Activated naive CD8-positive, alpha-beta T cell treated with anti-CD3 and anti-CD28 coated beads, Interleukin-2, amount 10 ng/mL, durations not matched to agents 7 days and 5 days (primary cell): ENCODE measurements at places on chromosomes 1 and 21. TPM values are rescaled to one million over a fixed set of nuclear protein-coding genes. Genes with fewer than 3 reads are reported as not detected.

DNA sequence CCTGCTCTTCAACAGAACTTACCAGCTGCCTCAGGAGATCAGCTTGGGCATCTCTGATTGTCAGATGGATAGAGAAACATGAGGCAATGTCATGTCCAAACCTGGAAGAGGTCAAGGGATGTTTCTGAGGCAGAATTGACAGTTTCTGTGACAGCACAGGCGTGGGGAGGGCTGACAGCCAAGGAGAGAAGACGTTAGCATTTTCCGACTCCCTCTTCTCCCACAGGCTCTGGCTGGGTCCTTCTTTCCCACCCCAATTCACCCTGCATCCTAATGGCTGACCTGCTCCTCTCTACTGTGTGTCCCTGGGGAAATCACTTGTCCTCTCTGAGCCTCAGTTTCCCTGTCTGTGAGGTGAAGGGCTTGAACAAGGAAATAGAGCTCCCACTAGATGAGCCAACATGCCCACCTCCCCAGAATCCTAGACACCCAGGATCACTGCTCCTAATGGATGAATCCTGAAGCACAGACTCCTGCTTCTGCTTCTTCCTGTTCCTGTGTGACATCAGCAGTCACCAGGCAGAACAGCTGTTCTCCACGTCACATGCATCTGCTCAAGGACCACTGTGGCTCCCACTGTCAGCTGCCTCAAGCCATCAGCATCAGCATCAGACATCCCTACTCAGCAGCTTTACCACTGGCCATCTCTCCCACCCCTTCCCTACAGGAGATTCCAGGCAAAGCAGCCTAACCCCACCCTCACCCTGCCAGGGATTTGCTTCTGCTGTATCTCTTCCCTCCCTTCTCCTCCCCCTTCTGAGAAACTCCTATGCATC lies 408.0 kb downstream of the MATN1 start:
- no peak for DNase-seq
- H3K36me3 ChIP-seq, result no peaks in the 10 kb centered on the region
- H3K4me1 ChIP-seq, result no peaks in the 10 kb centered on the region
- no peak overlapping the region for H3K27ac ChIP-seq
- peaks cover 2% of the 10 kb centered on the region for H3K27me3 ChIP-seq

Gene AKR7A3
- 0.83 TPM for total RNA-seq

GRCh38 chr1:154809436-154810413 lies 60.4 kb downstream of the KCNN3 start:
- H3K27me3 ChIP-seq, result peaks cover 13% of the 10 kb centered on the region
- H3K4me1 ChIP-seq, result peaks cover 16% of the 10 kb centered on the region
- no peaks in the 10 kb centered on the region for H3K36me3 ChIP-seq
- peak overlapping the region; percentile 7 for H3K4me3 ChIP-seq
- peak overlapping the region; percentile 23 for H3K27ac ChIP-seq

Gene GJA8
- total RNA-seq, result not detected

- H3K27me3 ChIP-seq, result peaks cover 25% of the 10 kb centered on the region
- H3K4me1 ChIP-seq, result no peaks in the 10 kb centered on the region
- no peaks in the 10 kb centered on the region for H3K36me3 ChIP-seq
- DNase-seq, result no peak
- no peak overlapping the region for H3K27ac ChIP-seq
These were observed 128.1 kb downstream of the PLXNA2 start for GRCh38 chr1:208115924-208116640.

- H3K27me3 ChIP-seq, result peaks cover 3% of the 10 kb centered on the region
- no peak overlapping the region for H3K27ac ChIP-seq
- H3K36me3 ChIP-seq, result peaks cover 4% of the 10 kb centered on the region
- H3K4me1 ChIP-seq, result peaks cover 8% of the 10 kb centered on the region
- no peak for DNase-seq
These were observed 7.8 kb upstream of the MMEL1 start for GRCh38 chr1:2640626-2641025.

DNA sequence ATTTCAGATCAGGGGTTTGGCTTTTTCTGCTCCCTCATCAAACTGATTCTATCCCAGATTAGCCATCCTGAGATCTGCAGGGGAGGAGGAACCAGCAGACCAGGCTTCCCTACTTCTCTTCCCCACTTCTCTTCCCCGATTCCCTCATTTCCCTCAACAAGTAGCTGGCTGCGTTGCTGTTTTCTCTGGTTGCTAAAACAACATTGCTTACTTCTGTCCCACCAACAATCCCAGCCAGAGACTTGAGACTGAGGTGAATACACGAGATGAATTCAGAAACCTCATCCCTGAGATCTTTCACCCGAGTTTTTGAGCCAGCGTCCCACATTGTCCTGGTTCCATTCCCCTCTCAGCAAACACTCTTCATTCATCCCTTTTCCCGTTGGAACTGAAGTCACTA lies 22.4 kb downstream of the DYRK3 start:
- H3K4me1 ChIP-seq, result peaks cover 12% of the 10 kb centered on the region
- no peak for DNase-seq
- no peak overlapping the region for H3K27ac ChIP-seq
- peaks cover 19% of the 10 kb centered on the region for H3K27me3 ChIP-seq
- H3K4me3 ChIP-seq, result no peak overlapping the region

Gene LCE1B
- not detected for total RNA-seq

- no peaks in the 10 kb centered on the region for H3K27me3 ChIP-seq
- peaks cover 19% of the 10 kb centered on the region for H3K4me1 ChIP-seq
- no peak for DNase-seq
These were observed 37.9 kb downstream of the UBE2G2 start for GRCh38 chr21:44763451-44764318.

DNA sequence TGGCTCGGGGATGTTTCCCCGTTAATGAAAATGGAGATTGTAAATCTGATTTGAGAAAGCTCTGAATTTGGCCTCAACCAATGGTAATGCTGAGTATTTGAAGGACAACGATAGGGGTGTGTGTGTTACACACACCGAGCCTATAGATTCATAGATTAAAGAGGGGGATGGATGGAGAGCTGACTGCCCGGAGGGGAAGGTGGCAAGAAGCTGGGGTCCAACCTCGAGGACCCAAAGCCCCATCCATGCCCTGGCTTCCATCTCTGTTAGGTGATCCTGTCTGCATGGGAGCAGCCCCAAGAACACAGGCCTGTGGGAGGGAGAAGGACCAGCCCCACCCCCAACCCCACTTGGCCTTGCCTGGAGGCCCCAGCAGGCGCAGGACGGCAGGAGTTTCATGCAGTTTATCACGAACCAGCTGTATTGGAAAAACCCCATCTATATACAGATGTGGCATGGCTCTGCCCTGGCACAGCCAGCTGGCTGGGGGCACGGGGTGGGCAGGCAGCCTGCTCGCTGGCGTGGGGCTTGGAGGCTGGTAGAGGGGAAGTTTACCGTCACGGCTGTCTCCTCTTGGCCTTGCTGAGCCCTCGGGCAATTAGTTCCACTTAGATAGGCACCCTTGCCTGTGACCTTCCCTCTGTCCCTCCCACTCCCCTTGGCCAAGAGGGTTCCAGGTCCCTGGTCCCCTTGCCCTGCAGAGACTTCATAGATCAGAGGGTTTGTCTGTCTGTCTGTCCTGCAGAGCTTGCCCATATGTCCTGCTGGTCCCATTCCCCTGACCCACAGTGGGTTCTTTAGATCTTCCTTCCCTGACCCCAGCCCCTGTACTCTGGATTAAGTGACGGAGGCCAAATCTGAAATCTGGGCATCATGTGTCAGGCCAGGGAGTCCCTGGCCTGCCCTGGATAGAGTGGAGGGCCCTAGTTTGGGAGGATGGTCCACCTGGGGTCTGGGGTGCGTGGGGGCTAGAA lies 3.0 kb downstream of the HSPB7 start:
- H3K27me3 ChIP-seq, result peaks cover 14% of the 10 kb centered on the region
- H3K27ac ChIP-seq, result no peak overlapping the region
- H3K4me3 ChIP-seq, result no peak overlapping the region
- no peaks in the 10 kb centered on the region for H3K4me1 ChIP-seq
- DNase-seq, result no peak
- no peaks in the 10 kb centered on the region for H3K36me3 ChIP-seq

Gene INAVA
- total RNA-seq, result 0.14 TPM

- no peaks in the 10 kb centered on the region for H3K4me1 ChIP-seq
- H3K36me3 ChIP-seq, result no peaks in the 10 kb centered on the region
- H3K4me3 ChIP-seq, result no peak overlapping the region
- H3K27ac ChIP-seq, result no peak overlapping the region
These were observed 11.7 kb upstream of the PLPPR4 start for GRCh38 chr1:99252630-99253029.

DNA sequence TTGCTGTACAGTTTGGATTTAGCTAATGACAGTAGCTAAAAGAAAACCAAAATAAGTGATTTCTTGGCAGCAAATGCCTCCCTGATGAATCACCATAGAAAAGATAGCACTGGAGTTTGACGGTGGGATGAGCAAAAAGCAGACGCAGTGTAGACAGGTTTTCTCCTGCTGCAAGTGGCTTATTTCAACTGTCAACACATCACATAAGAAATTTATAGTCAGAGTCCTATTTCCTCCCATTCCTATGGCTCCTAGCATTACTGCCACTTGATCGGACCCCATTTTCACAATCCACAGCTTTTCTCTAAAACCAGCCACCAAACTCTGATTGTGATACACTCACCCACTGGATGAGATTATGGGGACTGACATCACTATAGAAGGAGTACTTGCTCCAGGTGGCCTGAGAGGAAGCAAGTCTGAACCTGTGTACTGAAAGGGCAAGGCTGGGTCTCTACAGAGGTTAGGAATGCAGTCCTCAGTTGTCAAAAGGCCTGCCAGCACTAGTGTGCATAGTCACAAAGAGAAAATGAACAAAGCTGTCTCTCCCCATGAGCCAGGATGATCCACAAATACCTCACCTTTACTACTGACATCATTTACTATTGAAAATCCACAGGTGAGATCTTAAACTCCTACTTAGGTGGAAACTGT lies 359.8 kb downstream of the LTN1 start:
- peaks cover 11% of the 10 kb centered on the region for H3K4me1 ChIP-seq
- no peaks in the 10 kb centered on the region for H3K27me3 ChIP-seq
- H3K4me3 ChIP-seq, result no peak overlapping the region
- no peak overlapping the region for H3K27ac ChIP-seq

- peaks cover 2% of the 10 kb centered on the region for H3K36me3 ChIP-seq
- peaks cover 2% of the 10 kb centered on the region for H3K27me3 ChIP-seq
- H3K4me3 ChIP-seq, result no peak overlapping the region
These were observed 86.0 kb upstream of the TLR5 start for GRCh38 chr1:223228931-223229528.

DNA sequence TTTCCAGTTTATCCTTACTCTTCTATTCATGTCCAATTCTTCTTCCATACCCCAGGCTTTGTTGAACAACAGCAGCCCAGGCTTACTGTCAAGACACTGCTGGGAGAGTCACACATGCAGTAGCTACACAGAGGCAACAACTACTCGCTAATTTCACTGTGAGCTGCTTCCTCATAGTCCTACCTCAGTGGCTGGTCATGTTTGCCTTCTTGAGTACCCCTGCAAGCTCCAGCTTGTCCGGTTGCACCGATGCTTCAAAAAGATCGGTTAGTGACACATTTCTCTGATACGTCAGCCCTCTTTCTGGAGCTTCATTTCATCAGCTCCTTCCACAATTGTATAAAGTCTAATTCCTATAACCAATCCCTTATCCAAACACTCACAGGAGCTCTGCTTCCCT lies 246.7 kb upstream of the NFIA start:
- no peak overlapping the region for H3K27ac ChIP-seq
- no peak overlapping the region for H3K4me3 ChIP-seq
- peaks cover 4% of the 10 kb centered on the region for H3K4me1 ChIP-seq
- DNase-seq, result no peak

GRCh38 chr21:23718446-23719285 lies 1888.6 kb downstream of the MRPL39 start:
- H3K27ac ChIP-seq, result no peak overlapping the region
- no peak for DNase-seq
- H3K27me3 ChIP-seq, result peaks cover 8% of the 10 kb centered on the region
- no peak overlapping the region for H3K4me3 ChIP-seq
- H3K4me1 ChIP-seq, result no peaks in the 10 kb centered on the region

GRCh38 chr1:25134801-25135461 lies 97.4 kb downstream of the SYF2 start:
- DNase-seq, result no peak
- H3K36me3 ChIP-seq, result no peaks in the 10 kb centered on the region
- no peaks in the 10 kb centered on the region for H3K4me1 ChIP-seq
- peaks cover 41% of the 10 kb centered on the region for H3K27me3 ChIP-seq

DNA sequence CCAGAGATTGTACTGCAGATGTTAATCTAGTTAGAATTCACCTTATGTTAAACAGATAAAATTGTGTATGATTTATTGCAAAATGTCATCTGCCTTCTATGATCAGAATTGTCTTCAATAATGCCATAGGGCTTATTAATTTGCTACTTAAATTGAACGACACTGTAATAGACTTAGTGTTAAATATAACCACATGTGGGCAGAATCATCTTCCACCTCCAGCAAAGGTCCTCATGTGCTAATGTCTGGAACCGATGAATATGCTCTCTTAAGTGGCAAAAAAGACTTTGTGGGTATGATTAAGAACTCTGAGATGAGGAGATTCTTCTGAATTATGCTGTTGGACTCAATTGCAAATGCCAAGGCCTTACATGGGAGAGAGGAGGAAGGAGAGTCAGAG lies 4.3 kb downstream of the OR2T11 start:
- H3K4me3 ChIP-seq, result no peak overlapping the region
- no peaks in the 10 kb centered on the region for H3K4me1 ChIP-seq
- no peak for DNase-seq
- H3K27ac ChIP-seq, result no peak overlapping the region
- no peaks in the 10 kb centered on the region for H3K27me3 ChIP-seq

Gene ALDH9A1
- 37.7 TPM for total RNA-seq
